ENCODE measurements at places on chromosomes 13 and 19.
A peak's percentile ranks its signal among the peaks of the same experiment; 100 is the strongest.

DNA sequence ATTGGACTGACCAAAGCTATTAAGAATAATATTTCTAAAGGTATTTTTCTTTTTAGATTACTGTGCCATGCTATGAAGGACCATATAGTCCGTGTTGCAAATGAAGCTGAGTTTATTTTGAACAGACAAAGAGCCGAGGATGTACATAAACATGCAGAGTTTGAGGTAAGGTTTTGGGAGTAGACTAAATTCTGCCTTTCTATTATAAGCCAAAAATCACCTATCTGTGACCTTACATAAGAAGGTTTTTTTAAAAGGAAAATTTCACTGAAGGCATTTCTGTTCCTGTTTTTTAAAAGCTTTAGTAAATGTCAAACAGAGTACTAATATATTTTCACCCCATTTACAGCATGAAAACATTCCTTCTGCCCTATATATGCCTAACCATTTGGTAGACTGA is 127.4 kb downstream of the MAB21L1 start:
- no peak for DNase-seq

DNA sequence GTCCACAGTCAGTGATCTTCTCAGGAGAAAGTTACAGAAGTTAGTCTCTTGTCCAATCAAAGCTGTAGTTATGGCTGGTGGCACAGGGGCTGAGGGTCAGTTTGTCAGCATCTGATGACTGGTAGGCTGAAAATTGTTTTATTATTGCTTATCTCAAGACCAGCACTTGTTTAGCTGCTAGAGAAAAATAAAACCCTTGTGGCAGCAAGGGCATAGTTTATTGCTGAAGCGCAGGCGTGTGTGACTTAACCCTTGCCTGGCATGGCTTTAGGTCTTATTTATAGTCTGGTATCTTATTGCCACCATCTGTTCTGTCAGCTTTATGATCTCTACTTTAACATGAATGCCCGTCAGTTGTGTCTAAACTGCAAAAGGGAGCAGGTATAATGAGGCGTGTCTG is 154.7 kb downstream of the USP12 start:
- no peak for DNase-seq

DNA sequence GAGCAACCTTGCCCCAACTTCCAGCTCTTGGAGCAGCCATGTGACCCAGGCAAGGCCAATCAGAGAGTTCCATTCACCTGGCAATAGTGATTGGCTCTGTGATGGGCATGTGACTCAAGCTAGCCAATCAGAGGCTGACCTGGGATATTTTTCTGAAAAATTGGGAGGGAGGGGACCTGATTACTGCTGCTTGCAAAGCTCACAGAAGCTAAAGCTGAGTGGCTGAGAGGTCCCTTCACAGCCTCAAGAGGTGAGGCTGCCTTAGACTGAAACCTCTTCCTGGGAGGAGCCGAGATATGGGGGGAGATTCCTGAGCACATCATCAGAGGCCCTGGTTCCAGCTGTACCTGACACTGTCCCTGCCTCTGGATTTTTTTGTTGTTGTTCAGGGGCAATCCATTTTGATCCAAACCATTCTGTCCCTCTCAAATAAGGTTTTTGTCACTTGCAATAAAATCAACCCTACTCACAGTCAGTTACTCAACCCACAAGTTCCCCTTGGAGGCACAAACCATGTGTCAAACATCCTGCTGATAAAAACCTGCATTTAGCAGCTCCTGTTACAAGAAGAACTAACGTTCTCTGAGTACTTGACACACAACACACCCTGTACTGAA is 4.8 kb downstream of the CIB3 start:
- DNase-seq: no peak

DNA sequence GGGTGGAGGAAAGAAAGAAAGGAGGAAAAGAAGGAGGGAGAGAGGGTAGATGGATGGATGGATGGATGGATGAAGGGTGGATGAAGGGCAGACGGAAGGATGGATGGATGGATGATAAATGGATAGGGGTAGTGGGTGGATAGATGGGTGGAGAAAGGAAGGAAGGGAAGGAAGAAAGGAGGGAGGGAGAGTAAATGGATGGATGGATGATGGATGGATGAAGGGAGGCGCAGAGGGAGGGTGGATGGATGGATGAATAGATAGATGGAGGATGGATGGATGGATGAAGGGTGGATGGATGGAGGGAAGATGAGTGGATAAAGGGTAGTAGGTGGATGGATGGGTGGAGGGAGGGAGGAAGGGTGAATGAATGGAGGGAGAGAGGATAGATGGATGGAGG is 41.2 kb downstream of the CPAMD8 start:
- no peak for DNase-seq

- DNase-seq: no peak
Observed at GRCh38 chr19:8705742-8706141, 7.1 kb upstream of the ACTL9 start.

DNA sequence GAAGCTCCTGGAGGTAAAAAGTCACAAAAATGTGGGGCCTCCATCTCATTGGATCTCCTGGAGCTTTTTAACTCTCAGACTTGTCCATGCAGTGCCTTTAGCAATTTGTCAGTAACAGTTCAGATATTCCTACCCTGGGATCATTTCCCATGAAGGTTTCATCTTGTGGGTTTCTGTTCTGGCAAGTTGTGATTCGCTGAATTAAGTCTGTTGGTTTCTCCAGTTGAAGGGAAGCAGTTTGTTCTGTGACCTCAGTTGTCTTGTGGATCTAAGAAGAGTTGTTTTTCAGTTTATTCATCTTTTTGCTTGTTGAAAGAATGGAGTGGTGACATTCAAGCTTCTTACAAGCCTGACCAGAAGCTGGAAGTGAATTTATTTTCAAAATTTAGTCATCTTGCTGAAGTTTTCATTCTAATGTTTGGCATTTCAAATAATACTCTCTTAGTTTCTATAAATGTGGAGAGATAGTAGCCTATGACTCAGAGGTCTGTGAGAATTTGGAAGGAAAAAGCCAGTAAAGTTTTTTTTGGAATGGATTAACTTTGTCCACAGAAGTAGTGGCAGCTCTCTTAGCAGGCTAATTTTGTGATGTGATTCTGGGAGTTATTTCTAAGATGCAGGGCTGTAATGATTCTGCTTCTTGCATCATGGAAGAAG is 120.1 kb upstream of the CSNK1A1L start:
- DNase-seq: no peak

DNA sequence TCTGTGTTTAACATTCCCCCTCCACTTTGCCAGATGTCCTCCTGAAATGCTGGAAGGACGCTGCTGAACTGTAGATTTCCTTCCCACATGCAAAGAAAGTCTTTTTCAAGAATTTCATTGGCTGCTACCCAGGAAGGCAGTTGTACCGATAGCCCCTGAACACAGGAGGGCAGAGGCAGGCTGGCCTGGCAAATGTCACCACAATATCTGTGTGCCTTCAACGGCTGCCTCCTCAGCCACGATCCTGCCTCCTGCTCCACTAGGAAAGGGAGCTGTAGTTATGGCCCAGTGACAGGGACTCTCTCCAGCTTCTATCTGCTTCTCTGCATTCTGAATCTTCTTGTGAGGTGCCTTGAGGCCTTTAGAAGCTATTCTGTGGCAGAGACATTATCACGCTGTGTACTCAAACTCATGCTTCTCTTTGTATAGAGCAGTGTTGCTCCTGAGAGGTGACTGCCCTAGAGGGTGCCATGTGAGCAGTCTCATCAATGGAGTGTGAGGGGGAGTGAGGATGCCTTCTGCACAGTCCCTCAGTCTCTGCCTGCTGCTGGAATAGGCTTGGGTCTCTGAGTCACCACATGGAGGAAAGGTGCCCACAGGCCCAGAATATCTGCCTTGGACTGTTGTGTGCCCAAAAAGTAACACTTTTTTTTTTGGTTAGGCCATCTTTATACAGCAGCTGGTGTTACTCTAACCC is 279.8 kb downstream of the DNAJC15 start:
- peak; percentile 63 for DNase-seq

DNA sequence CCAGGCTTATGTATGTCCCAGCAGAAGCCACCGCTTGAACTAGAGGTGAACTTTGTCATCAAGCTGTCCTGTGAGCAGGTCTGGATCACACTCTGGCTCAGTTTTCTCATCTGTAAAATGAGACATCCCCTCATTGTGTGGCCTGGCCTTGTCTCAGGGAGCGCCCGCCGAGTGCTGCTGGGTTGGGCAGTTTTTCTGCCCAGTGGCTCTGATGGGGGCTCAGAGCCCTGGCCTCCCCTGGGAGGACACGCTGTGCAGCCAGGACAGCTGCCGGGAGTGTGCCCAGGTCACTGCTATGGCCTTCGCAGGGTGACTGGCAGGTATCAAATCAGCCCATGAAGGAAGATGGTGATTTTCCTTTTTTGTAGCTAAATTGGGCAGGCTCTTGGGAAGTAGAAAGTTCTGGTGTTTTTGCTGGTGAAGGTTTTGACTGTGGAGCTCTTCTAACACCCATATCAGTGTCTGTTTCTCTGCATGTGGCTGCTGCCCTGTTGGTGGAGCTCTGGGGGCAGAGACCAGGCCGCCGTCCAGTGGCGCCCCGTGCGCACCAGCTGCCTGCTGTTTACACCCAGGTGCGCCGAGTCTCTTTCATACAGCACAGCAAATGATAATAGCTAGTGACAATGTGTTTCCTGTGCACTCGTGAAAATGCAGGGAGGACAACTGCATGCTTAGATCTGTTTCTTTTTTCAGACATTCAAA is 40.8 kb downstream of the SLC7A9 start:
- no peak for DNase-seq

- peak; percentile 55 for DNase-seq
Observed at GRCh38 chr13:36736119-36736726, 62.4 kb downstream of the SERTM1 start.

DNA sequence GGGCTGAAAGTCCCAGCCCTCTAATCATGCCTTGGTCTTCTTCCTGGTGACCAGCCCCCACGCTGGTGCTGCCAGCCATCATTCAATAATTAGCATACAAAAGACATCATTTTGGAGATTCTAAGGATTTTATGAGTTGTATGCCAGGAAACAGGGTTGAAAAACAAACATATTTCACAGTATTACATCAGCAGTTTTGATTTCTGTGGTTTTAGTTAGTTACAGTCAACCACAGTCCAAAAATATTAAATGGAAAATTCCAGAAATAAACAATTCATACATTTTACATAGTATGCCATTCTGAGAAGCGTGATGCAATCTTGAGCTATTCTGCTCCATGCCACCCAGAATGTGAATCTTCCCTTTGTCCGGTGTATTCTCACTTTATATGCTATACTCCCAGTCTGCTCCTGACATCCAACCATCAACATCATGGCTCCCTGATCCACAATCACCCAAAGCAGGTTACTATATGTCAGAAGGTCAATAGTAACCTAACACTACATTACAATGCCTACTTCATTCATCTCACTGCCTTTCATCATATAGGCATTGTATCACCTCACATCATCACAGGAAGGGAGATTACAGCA is 49.2 kb downstream of the STOML3 start:
- no peak for DNase-seq

DNA sequence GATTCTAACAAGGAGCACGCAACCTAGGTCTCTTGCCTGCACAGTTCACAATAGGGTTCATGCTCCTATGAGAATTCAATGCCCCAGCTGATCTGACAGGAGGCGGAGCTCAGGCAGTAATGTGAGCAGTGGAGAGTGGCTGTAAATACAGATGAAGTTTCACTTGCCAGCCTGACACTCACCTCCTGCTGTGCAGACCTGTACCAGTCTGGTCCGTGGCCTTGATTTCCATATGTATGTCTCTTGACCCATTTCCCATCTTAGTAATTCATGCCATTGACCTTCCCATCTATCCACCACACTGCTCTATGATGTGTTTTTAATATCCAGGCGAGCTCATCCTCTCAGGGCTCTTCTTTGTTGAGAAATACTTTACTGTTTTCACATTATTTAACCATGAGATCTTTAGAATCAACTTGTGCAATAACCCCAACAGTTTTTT is 95.2 kb downstream of the LRCH1 start:
- no peak for DNase-seq

Data from left kidney (tissue), 8 donors.